ENCODE measurements at places on chromosomes 12 and 14.

GRCh38 chr14:103534576-103535061 lies 5.6 kb downstream of the TRMT61A start:
- H3K4me3 ChIP-seq: no peak overlapping the region
- H3K4me1 ChIP-seq: peaks cover 3% of the 10 kb centered on the region
- H3K27ac ChIP-seq: no peak overlapping the region
- peaks cover 23% of the 10 kb centered on the region for H3K36me3 ChIP-seq
- no peaks in the 10 kb centered on the region for H3K27me3 ChIP-seq

DNA sequence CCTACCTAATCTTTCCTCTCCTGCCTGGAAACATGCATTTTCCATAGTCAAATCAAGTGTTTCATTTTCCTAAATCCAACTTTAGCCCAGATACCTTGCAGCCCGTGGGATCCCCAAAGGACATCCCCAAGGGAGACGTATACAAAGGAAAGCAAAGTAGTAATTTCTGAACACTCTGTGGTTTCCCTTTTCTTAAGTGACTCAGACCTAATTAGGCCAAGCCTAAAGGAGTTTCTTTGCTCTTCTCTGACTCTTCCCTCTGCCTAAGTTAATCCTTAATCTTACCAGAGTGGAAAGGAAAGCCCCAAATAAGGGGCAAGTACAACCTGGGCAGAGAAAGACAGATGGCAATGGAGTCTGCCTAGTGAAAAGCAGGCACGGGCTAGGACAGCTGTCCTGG lies 250.3 kb downstream of the SPTSSA start:
- peaks cover 21% of the 10 kb centered on the region for H3K27me3 ChIP-seq
- no peak for DNase-seq
- no peaks in the 10 kb centered on the region for H3K4me1 ChIP-seq
- no peaks in the 10 kb centered on the region for H3K36me3 ChIP-seq

GRCh38 chr12:58176296-58176869 lies 235.0 kb downstream of the ATP23 start:
- H3K4me1 ChIP-seq: no peaks in the 10 kb centered on the region
- H3K4me3 ChIP-seq: no peak overlapping the region
- no peaks in the 10 kb centered on the region for H3K36me3 ChIP-seq
- H3K27me3 ChIP-seq: no peaks in the 10 kb centered on the region

DNA sequence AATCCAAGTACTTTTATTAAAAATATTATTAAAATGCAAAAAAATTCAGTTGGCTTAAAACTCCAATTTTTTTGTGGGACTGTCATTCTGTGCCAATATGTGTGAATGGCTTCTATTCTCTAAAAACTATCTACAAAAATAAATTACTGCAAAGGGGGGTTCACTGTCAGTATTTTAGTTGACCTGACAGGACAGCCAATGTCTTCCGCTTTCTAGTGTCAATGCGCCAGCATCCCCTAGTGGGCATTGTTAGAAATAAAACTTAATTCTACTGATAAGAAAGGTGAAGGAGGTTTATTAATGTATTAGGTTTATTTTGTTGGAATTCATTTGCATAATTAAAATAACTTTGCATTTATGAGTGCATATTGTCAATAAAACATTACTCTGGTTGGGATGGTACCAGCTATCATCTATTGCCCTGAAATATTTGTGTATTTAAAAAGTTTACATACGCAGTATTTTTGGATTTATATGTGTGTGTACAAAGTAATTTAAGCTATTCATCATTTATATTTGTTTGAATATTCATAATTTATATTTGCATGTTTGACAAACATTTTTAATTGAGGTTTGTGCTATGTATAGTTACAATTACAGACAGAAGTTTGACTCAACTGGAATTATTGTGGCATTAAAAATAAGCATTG lies 527.2 kb downstream of the FLRT2 start:
- H3K4me1 ChIP-seq: no peaks in the 10 kb centered on the region
- H3K4me3 ChIP-seq: no peak overlapping the region
- H3K27ac ChIP-seq: no peak overlapping the region
- no peak for DNase-seq
- no peaks in the 10 kb centered on the region for H3K27me3 ChIP-seq

GRCh38 chr14:102688290-102688689 lies 89.0 kb upstream of the TRAF3 start:
- peaks cover 7% of the 10 kb centered on the region for H3K4me1 ChIP-seq
- no peak overlapping the region for H3K27ac ChIP-seq
- no peak overlapping the region for H3K4me3 ChIP-seq
- H3K27me3 ChIP-seq: no peaks in the 10 kb centered on the region
- DNase-seq: no peak
- peaks cover 12% of the 10 kb centered on the region for H3K36me3 ChIP-seq

DNA sequence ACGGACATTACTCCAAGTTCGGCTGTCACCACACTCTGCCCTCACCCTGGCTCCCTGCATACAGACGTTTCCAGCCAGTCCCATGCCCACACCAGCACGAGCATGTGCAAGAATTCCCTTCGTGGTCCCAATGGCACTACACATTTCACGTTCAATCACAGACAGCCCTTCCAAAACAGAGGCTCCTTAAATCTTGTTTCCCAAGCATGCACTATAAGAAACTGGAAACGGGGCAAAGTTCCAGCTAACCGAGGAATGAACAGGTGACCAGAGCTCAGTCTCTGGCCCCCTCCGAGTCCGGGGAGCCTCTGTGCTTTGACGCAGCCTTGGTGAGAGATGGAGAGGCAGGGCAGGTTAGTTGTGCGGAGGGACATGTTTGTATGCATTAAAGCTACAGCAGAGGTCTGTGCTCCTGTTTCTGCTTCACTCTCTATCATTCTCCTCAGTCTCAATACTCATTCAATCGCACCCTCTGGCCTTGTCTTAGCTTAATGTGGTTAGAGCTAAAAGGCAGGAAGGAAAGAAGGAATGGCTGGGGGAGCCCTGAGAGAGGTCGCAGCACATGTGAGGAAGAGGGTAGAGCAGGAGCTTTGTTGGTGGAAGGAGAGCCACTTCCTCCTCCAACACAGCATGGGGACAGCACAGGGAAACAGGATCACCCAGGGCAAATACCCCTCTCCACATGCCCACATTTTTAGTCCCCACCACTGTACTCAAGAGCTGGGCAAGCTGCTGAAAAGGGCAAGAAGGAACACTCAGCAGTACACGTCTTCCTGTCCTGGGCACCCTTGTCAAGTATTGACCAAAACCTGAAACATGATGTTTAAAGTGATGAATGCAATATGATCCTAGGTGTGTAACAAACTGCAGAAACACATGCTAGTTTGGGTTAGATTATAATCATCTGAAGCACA lies 12.2 kb upstream of the SELPLG start:
- H3K4me1 ChIP-seq: no peaks in the 10 kb centered on the region
- peaks cover 29% of the 10 kb centered on the region for H3K36me3 ChIP-seq
- H3K4me3 ChIP-seq: no peak overlapping the region
- no peak for DNase-seq

DNA sequence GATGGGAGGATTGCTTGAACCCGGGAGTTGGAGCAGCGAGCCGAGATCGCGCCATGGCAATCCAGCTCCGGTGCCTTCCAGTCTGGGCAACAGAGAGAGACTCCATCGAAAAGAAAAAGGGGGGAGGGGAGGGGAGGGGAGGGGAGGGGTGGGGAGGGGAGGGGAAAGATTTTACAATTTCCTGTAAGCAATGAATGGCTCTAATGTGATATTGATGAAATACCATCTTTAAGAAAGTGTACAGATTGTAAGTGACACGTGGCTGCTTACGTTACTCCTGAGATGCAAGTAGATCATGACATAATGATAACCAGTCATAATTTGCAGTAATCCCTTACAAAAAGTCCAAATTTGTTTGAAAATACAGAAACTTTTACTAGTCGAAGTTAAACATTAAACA lies 1.4 kb downstream of the SLC25A21 start:
- DNase-seq: no peak
- no peak overlapping the region for H3K4me3 ChIP-seq
- no peaks in the 10 kb centered on the region for H3K27me3 ChIP-seq
- H3K27ac ChIP-seq: no peak overlapping the region

GRCh38 chr14:24692382-24693352 lies 58.7 kb upstream of the GZMB start:
- no peak overlapping the region for H3K27ac ChIP-seq
- H3K4me1 ChIP-seq: no peaks in the 10 kb centered on the region
- no peak overlapping the region for H3K4me3 ChIP-seq
- DNase-seq: no peak

DNA sequence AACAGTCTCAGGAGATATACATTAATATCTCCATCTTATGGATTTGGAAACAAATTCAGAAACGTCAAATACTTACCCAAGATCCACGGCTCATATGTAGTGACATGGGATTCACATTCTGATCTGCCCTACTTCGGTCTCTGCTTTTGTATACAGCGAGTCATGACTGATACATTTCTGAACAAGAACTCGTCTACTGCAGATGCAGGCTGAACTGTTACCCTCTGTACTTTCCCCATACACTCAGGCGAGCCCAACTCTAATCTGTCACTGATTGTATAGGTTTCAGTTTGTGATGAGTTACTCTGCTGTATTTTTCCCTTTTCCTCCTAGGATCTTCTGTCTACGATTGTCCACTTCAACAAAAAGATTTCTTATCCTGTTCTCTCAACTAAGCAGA lies 441.6 kb downstream of the CCDC91 start:
- H3K27ac ChIP-seq: no peak overlapping the region
- no peaks in the 10 kb centered on the region for H3K36me3 ChIP-seq

DNA sequence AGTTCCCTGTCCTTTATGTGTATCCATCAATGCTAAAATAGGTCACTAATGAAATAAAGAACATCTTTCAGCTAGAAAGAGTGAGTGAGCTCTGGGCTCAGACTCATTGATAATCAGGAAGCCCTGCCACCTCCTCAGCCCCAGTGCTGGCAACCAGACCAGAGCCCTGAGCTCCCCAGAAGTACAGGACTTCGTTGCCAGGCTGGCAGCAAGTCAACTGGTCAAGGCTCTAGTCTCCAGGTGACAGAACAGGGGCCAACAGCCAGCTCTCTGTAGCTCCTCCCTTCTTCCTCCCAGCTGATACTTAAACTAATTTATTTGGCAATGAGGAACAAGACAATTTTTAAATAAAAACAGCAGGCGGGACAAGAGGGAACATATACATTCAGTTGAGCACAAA lies 145.3 kb downstream of the EGLN3 start:
- no peak overlapping the region for H3K4me3 ChIP-seq
- no peak for DNase-seq
